ENCODE measurements at places on chromosomes 4 and X. TPM values are rescaled to one million over a fixed set of nuclear protein-coding genes. Genes with fewer than 3 reads are reported as not detected.

BANK1 gene
- total RNA-seq = under 0.01 TPM

SOD3 gene
- total RNA-seq = under 0.01 TPM

RTL5 gene
- 8.4 TPM for total RNA-seq

DNAAF6 gene
- not detected for total RNA-seq

RENBP gene
- total RNA-seq = 1.5 TPM

EREG gene
- under 0.01 TPM for total RNA-seq

TMSB15A gene
- 155 TPM for total RNA-seq

ZFP42 gene
- not detected for total RNA-seq

SYN1 gene
- 20.2 TPM for total RNA-seq

XPNPEP2 gene
- total RNA-seq = under 0.01 TPM

CCDC110 gene
- total RNA-seq = 1.7 TPM

MAGEA8 gene
- total RNA-seq = not detected

SMIM10L2A gene
- 9.1 TPM for total RNA-seq

CYLC1 gene
- total RNA-seq = not detected

CD40LG gene
- not detected for total RNA-seq

MAGEA2 gene
- not detected for total RNA-seq

SHROOM2 gene
- 17.9 TPM for total RNA-seq

CWH43 gene
- not detected for total RNA-seq

C1GALT1C1 gene
- total RNA-seq = 12.5 TPM

CENPE gene
- total RNA-seq = 3.4 TPM

CDS1 gene
- 6.6 TPM for total RNA-seq

GAGE2A gene
- total RNA-seq = not detected

NAA11 gene
- not detected for total RNA-seq

IL2RG gene
- 0.25 TPM for total RNA-seq

HPGDS gene
- 0.98 TPM for total RNA-seq

BMX gene
- under 0.01 TPM for total RNA-seq

GRIA2 gene
- total RNA-seq = 264 TPM

KIAA0232 gene
- total RNA-seq = 51.9 TPM

TLL1 gene
- total RNA-seq = 0.98 TPM

PAGE2B gene
- not detected for total RNA-seq

EPGN gene
- total RNA-seq = 0.49 TPM

INPP4B gene
- 4.7 TPM for total RNA-seq

FRAS1 gene
- total RNA-seq = 11.3 TPM

NXF2B gene
- not detected for total RNA-seq

DCLK2 gene
- total RNA-seq = 94.4 TPM

CASP6 gene
- total RNA-seq = 12.5 TPM

MAOB gene
- 5.7 TPM for total RNA-seq

RASSF6 gene
- total RNA-seq = under 0.01 TPM

DGAT2L6 gene
- total RNA-seq = not detected

CLDN22 gene
- total RNA-seq = not detected

PDE6B gene
- total RNA-seq = 4.7 TPM

SLC38A5 gene
- 19.7 TPM for total RNA-seq

REPS2 gene
- 14.8 TPM for total RNA-seq

SLC10A4 gene
- total RNA-seq = 5.2 TPM

Data from temporal lobe (tissue), 4 donors.